GF-D8 (cell line): ENCODE measurements at places on chromosomes 4 and X.

DNA sequence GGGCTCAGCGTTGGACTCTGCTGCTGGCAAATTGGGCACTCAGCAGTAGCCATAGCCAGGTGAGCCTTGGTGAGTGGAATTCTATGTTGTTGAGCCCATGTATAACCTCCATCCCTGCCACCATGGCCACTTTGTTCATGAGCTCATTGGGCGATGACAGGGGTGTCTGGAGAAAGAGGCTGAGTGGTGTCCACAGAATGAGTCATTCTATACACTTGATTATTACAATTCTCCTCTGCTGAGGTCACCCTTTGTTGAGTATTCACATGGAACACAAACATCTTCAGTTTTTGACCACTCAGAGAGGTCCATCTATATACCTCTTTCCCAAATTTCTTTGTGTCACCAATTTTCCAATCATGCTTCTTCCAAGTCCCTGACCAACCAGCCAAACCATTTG is 1341.7 kb downstream of the PCDH7 start:
- no peak for DNase-seq

DNA sequence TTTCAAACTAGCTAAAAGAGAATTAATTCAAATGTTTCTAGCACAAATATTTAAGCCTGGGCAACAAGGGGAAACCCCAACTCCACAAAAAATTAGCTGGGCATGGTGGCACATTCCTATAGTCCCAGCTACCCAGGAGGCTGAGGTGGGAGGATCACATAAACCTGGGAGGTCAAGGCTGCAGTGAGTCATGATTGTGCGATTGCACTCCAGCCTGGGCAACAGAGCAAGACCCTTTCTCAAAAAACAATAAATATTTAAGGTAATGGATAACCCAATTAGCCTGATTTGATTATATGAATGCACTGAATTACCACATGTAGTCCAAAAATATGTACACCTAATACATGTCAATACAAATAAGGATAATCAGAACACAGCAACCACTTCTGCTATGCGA is 14.3 kb downstream of the RCHY1 start:
- DNase-seq, result no peak

DNA sequence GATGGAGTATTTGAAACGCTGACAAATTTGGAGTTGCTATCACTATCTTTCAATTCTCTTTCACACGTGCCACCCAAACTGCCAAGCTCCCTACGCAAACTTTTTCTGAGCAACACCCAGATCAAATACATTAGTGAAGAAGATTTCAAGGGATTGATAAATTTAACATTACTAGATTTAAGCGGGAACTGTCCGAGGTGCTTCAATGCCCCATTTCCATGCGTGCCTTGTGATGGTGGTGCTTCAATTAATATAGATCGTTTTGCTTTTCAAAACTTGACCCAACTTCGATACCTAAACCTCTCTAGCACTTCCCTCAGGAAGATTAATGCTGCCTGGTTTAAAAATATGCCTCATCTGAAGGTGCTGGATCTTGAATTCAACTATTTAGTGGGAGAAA is 13.2 kb downstream of the TLR8 start:
- no peak for DNase-seq

GRCh38 chr4:150248181-150248580 is 169.9 kb downstream of the DCLK2 start:
- DNase-seq, result no peak

DNA sequence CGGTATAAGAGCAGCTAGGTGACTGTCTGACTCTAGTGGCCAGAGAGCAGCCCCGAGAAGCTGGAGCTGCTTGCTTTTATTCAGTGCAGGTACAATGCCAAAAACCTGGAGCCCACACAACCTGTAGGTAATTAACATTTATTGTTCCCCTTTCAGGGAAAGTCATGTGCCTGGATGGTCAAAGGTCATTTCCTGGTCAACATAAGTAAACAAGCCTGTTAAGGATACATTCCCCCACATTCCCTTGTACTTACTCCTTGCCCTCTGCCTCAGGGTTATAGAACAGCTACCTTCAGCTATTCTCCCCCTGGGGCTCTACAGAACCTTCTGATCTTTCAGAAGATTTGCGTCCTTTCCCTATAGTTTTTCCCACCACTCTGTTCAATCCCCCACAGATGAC is 253.4 kb downstream of the TMA16 start:
- no peak for DNase-seq

DNA sequence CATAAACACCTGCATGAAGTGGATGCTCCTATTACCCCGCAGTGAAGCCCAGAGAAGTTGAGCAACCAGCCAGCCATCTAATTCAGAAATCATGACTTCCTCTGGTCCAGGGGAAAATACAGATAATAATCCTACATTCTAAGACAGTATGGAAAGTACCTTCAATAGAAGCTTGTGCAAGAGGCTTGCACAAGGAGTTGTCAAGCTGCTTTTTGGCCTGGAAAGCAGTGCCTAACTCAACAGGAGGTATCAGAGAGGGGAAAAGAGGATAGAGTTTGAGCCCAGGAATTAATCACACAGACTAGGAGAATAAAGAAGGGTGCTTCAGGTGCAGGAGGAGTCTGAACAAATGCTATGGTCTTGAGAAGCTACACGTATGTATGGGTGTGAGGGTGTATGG is 26.7 kb downstream of the TMEM192 start:
- DNase-seq, result no peak

DNA sequence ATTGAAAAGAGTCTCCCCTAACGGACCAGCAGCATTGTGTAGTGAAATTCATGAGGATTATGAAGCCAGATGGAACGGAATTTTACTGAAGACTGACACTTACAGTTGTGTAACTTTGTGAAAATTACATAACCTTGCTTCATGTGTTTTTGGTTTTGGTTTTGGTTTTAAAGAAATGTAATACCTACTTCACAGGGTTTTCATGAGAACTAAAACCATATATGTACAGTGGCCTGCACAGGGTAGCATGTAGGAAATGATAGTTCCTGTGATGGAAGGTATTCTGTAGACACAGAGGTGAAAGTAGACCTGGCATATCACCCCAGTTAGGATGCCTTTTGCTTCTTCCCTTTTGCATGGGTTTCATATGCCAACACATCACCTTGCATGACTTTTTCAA is 247.0 kb downstream of the BANK1 start:
- DNase-seq, result no peak

GRCh38 chrX:3006495-3006894 is at the start of gene ARSH:
Gene ARSH, plus strand, starts transcription at chrX:3006546. Its CDS starts 67 bp downstream, at chrX:3006613.
- no peak for DNase-seq

DNA sequence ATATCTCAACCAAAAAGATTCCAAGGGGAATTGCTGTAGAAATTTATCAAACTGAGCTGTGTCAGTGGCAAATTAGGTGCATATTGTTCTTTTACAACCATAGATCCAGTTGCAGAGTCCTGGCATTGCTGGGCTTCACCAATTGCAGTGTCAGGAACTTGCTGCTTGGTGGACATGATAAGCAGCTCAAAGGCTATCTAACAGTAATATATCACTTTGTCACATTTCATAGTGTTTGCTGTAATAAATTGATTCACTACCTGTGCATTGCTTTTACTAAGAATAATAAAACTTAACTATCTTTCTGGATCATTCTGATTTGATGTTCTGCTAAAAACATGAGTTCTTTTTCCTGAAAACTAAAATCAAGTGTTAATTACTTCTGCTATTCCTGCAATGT is 30.9 kb upstream of the ACE2 start:
- no peak for DNase-seq

- DNase-seq, result no peak
Observed at GRCh38 chr4:2650276-2650675, 105.9 kb downstream of the TNIP2 start.

DNA sequence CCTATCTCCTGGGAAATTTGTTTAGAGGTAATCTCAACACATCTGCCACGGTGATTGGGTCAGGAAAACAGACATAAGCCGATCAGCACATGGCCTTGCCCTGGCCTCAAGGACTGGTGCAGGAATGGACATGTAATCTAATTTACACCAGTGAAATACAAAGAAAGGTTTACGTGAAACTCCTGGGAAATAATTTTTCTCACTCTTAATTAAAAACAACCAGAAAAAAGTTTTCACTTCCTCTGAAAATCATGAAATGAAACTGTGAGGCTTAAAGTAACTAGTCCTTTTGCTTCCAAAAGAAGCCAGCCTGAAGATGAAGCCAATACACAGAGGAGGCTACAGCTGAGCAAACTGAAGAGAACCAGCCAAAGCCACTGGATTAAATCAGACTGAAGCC is 154.1 kb upstream of the FAM241A start:
- DNase-seq, result no peak

DNA sequence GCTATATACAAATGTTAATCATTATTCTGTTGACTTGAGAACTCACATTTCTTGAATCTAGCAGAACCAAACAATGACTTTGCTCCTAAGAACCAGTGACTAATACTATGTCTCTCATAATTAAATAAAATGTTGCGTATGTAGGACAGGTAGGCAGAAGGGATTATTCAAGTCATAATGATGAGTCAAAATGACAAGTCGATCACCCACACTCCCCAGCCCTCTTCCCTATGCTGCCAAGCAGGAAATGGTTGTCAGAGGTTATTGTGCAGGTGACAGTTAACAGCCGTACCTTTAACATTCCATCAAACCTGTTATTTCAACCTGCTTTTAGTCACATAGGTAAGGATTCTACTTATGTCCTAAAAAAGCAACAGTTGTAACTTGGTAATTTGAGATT is 22.0 kb upstream of the STK26 start:
- no peak for DNase-seq

DNA sequence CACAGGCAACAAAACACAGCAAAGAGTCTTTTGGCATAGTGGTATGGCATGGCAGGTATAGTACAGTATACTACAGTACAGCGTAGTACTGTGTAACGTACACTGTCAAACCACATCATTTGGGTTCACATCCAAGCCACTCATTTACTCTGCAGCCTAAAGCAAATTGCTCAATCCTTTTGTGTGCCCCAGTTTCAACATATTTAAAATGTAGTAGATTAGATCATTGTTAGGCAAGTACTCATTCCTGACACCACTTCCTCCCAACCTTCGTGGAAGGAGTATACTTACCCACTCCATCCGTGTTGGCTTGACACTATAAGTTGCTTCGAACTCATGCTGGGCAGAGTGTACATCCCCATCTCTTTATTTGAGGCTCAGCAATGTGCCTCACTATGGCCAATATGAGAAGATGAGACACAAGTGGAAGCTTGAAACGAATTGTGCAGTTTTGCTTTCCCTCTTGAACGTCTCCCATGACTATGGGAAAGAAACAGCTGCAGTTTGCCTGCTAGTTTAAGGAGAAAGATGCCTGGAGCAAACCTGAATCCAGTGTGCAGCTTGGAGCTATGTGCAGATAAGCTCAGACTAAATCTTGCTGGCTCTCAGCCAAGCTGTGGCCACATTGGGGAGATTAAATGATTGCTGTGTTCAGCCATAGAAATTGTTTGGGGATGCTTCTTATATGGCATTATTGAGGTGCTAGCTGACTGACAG is 85.7 kb upstream of the TBL1X start:
- peak; percentile 67 for DNase-seq

GRCh38 chr4:94574616-94575015 is 122.9 kb downstream of the PDLIM5 start:
- no peak for DNase-seq

- DNase-seq, result no peak
Observed at GRCh38 chr4:187396106-187396505, 599.5 kb upstream of the ZFP42 start.

- DNase-seq, result no peak
Observed at GRCh38 chr4:48361012-48361400, 19.7 kb downstream of the SLAIN2 start.

DNA sequence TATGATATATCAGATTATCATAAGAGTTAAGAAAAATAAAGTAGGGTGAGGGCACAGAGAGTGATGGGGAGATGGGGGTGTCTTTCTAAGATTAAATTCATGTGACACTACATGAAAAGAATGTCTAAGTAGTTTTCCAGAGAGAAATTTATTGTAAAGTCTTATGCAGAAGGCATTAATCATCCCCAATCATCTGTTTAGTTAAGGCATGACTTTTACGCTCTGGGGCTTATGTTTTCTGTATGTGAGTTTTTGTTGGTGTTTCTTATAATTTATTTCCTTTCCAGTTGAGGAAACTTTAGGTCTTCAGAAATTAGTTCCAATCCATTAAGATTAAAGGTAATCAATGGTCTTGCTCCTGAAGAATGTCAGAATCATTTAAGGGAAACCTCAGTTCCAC is 383.0 kb upstream of the GALNT7 start:
- DNase-seq, result no peak

DNA sequence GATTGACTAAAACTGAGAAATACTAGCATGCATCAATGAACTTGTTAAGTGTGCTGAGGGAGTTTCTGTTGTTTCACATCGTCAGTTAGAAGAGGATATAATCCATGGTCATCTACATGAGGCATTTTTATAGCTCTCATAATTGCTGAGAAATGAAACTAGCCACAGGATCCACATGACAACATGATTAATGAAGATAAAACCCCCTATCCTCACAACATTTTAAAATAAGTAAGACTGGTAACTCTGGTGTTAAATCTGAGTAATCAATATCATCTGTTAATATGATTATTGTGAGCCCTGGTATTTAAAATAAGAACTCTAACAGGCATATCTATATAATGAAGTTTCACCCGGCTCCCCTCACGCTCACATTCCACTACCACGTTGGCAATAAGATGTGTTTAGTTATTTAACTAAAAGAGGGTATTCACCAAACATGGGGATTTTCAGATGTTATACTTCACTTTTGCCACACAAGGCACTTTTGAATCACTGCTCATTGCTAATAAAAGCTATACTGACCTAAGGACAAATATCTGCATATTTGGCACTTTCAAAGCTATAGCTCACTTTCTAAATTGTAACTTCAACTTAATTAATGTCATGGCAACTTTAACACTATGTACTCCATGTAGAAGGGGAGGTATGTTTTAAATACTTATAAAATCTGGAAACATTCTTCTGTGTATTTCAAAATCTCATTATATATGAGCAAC is 6.7 kb downstream of the UNC5C start:
- DNase-seq, result no peak

DNA sequence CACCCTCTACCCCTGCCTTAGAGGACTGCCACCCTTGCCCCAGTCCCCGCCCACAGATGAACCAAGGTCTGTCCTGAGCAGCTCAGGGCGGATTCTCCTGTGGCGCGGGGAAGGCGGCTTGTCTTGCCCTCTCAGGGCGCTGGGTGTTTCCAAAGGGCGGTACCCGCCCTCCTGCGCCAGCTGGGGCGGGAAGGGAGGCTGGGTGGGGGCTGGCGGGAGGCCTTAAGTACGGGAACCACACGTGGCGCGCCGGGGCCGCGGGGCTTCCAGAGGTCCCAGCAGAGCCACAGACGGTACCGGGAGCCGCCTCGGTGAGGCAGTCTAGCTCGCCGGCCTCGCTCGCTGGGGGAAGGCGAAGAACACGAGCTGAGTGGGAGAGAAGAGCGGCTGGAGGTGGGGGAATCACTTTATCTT is 361.1 kb downstream of the MID1IP1 start:
- DNase-seq, result no peak

GRCh38 chr4:24693636-24694035 is 101.7 kb upstream of the SOD3 start:
- no peak for DNase-seq

DNA sequence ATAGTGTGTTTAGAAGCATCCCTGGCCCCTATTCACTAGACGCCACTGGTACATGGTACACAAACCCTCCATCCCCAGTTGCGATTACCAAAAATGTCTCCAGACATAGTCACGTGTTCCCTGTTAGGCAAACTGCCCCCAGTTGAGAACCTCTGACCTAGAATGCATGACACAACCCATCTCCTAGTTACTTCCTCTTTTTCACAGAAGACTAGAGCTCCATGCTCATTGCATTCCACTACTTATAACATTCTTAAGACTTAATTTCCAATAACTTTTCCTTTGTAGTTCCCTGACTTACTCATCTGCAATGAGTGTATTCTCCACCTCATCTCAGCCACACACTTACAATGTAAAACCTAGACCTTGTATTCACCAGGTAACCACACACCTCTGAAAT is 68.6 kb downstream of the PRSS12 start:
- peak; percentile 77 for DNase-seq
